NCI-H510A (cell line): ENCODE measurements at places on chromosomes 4 and X.

DNA sequence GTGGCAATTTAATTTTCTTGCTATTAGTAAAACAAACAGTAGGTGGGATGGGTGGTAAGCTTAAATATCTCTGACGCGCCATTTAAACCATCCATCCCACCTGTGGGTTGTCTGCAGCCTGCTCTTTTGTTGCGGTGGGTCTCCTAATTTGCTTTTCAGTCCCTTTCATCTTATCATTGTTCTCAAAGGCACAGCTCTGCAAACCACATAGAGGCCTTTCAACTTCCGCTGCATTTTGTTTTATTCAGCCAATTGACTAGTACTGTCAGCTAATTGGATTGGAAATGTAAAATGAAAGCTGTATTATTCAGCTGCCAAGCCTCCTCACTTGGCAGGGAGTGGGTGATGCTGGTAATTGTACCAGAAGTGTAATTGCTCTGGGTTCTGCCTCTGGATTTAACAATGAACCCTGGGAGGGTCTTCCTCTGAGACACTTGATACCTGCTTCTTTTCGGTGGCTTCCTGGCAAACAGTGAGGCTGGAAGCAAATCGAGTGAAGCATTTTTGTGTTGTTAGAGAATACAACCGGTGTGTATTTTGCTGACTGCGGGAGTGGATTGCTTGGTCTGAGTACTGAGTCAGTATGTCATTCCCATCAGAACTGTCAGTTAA lies 165.6 kb downstream of the FRAS1 start:
- no peak for DNase-seq

DNA sequence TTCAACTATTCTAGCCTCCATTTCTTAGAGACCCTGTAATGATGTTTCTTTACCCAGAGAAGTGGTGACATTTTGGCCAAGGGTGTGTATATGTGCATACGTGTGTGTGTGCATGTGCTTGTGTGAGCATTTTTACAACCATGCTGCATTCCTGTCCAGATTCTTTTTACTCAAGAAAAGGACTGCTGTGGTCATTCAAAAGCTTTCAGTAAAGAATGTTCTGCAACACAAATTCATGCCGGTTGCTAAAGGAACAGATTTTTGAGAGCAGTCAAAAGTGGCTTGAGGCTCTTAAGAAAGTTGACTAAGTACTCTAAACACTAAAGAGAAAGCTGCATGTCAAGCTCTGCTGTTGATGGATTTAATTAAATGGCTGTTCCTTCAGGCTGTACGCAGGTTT lies 65.0 kb upstream of the FMR1 start:
- DNase-seq: no peak

DNA sequence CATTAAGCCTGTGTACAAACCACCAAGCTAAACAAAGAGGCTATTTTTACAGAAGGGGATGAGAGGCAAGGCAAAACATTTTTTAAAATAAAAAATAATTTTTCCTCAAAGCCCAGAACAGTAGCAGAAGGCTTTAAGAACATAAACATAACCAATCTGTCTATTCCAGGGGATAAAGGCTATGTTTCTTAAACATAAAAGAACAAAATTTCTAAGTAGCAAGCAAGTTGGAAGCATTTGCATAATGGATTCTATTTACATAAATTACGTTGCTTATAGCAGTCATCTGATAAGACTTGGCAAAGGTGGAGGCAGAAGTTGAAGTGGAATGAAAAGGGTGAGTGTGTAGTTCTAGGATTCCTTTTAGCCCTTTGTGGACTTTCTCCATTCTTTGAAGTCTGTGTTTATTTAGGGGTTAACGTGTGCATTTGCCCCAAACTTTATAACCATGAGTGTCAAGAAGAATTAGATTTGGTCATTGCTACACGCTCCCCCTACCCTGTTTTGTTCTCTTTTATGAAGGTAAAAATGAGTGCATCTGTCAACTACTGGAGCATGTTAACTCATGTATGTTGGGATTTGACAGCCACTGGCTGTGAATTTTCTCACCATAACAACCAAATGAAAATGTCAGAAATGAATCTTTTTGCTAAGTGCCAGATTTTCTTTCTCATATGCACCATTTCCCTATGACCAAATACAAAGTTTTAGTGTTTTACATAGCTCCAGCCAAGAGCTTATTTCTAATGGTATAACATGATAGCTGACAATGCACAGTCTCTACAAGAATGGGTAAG lies 378.4 kb upstream of the IGFBP7 start:
- no peak for DNase-seq

DNA sequence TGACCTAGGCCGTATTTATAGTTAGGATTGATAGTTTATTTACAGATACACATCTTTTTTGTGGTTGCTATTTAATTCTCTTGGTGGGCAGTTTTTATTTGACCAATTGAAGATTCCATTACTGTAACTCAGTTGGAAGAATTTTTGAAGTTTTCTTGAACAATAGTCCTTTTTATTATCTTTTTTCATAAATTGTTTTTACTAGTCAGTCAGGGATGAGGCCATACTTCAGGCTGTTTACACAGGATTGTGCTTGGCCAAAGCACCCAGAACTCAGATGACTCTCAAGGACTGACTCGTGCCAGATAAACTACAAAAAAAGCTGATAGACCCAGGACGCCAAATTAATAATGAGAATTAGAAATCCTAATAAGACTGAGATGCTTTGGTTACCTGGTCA lies 7.0 kb downstream of the HERC3 start:
- DNase-seq: no peak

DNA sequence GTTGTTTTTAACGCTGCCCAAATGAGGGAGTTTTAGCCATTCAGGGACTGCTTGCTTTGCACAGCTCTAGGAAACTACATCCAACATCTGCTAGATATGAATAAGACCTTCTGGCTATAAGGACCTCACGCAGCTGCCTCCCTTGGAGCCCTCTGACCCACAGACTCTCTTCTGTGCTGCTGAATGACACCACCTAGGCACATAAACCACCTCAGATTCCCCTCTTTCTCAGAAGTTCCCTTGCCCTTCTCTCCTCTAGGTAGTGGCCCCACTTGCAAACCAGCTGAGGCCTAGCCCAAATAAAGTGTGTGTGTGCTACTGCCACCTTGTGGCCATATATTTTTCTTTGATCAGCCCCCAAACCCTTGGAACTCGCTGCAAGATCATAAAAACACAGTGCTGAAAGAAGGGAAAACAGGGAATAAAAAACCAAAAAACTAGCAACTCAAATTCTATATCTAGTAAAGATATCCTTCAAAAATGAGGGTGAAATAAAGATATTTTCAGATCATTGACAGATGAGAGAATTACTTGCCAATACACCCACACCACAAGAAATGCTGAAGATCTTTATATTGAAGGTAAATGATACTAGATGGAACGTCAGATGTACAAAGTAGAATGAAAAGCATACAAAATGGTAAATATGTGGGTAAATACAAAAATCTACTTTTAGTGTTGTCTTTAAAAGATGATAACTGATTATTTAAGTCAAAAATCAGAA lies 265.9 kb downstream of the ADAMTS3 start:
- DNase-seq: no peak

DNA sequence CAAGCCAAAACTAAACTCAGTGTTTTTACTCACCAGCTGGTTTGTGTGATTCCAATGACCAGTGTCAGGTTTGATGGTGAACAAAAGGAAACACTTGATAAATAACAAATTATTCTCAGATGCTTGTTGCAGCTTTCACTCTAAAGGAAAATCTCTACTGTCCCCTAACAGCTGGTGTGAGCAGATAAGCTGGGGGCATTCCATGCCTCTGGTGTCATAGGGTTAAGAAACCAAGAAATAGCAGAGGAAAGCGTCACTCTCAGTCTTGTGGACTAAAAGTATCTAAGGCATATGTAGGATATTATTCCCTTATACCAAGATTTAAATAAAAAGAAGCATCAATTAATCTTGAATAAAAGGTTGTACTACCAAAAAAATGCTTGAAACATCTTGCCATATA lies 24.3 kb downstream of the TRPC5 start:
- DNase-seq: no peak

GRCh38 chr4:15983610-15984009 lies 20.6 kb upstream of the FGFBP2 start:
- no peak for DNase-seq

DNA sequence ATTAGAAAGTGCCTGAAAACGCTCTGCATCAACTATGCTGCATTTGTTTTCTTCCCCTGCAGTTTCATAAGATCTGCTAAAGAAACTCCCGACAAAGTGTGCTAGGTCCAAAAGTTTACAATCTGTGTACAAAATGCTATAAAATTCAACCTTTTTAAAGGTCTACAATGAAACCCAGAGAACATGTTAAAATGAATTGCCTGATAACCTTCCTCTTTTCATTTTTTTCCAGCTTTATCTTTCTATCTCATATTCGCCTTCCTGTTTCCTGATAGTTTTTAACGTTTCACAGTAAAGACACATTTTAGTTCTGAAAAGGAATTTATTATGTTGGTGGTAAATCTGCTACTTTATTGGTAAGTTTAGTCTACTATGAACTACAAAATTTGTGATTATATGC lies 9.5 kb upstream of the HPGDS start:
- DNase-seq: no peak

DNA sequence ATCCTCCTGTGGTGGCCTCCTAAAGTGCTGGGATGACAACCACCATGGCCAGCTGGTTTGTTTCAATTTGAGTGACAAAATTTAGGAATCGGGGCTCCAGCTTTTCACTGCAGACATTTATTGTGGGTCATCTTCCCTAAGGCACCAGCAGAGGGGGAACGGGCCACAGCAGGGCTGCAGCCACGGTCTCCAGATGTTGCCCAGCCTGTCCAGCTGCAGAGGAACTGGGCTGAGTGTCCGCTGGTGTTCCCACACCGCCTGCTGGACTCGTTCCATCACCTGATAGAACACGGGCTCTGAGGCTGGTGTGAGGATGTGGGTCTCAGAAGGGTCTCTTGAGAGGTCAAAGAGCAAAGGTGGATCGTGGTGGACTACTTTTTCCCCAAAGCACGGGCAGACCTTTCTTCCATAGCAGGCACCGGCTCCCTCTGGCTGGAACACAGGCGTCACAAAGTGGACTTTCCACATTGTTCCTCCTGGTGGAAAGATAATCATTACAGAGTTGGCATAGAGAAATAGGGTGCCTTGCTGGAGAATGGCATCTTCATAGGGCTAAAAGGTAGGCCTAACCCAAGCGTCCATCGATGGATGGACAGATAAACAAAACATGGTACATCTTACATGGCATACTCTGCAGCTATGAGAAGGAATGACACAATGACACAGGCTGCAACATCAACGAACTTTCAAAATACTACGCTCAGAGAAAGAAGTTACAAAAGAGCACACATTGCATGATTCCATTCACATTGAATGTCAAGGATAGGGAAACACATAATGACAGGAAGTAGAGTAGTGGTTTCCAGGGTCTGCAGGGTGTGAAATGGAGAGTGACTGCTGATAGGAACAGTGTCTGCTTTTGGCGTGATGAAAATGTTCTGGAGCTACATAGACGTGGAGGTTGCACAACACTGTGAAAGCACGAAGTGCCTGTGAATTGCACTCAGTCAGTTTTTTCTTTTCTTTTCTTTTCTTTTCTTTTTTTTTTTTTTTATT lies 5.9 kb upstream of the ARSD start:
- DNase-seq: no peak

DNA sequence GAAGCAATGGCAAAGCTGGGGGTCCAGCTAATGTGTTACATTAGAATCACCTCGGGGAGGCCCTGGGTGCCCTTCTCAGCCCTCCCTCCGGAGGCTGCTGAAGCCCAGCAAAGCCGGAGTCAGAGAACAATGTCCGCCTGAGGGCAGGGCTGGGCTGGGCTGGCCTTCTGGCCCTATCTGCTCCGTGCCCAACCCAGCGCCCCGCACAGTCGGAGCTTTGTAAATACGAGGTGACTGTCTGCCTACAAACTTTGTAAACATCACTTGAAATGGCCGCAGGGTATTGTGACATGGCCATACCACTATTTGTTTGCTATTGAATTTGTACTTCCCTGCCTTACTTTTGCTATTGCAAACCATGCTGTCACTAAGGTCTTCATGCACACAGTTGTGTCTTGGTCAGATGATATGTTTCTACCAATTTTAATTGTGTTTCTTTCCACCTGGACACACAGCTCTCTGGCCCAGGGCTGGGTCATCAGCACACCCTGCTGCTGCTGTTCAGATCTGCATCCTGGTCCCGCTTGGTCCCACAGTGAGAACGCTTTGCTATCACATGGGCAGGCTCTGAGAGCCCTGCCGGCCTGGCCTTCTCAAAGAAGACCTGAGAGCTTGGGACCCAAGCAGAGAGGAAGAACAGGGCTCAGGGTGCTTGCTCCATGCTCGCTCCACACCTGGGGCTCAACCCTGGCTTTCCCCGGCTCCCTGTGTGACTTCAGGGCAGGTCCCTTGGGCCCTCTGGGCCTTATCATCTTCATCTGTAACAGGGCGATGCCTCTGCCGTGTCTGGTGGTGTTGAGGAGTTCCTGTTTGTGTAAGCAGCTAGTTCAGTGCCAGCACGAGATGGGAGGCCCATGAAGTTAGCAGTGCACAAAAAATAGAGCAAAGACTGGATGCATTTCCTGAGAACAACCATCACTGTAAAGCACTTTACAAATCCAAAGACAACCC lies 2.3 kb downstream of the S100P start:
- no peak for DNase-seq

DNA sequence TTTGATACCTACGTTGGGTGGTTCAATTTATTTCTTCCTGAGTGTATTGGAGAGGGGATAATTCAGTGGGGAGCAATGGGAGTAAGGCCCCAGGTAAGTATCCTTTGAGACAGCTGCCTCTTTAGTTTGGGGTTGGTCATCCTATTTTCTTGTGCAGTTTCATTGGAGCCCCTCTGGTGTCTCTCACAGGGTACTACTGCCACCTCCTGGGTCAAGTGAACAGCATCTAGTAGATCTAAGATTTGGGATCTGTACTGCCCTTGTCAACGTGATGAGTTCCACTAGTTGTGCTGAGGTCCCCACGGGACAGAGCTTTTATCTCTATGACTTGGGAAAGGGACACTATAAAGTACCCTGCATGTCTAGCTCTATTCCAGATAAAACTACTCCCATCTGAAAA lies 80.6 kb downstream of the PBDC1 start:
- DNase-seq: no peak

DNA sequence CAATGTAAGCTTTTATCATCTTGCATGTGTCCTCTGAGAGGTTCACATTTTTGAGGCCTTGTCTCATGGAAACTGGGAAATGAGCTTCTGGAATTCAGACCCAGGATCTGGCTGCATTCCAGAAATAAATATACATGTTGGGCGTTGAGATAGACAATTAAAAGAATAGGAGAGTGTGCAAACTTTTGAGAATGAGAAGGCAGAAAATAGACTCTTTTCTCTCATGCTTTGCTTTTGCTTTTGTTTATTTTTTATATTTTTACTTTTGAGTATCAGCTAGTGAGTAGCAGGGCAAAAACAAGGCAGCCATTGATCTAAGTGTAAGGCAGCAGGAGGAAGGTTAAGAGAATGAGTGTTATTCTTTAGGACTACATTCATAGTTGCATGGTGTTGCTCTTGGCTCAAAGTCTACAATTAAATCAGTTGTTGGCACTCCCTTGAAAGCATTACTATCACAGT lies 12.4 kb downstream of the SHROOM3 start:
- no peak for DNase-seq

- no peak for DNase-seq
These were observed 1.4 kb upstream of the SMR3A start for GRCh38 chr4:70359115-70359661.

- no peak for DNase-seq
These were observed 91.1 kb upstream of the MAOA start for GRCh38 chrX:43564953-43565352.
